ENCODE measurements at places on chromosomes 13 and 19. TPM values are rescaled to one million over a fixed set of nuclear protein-coding genes. Genes with fewer than 3 reads are reported as not detected.

DNA sequence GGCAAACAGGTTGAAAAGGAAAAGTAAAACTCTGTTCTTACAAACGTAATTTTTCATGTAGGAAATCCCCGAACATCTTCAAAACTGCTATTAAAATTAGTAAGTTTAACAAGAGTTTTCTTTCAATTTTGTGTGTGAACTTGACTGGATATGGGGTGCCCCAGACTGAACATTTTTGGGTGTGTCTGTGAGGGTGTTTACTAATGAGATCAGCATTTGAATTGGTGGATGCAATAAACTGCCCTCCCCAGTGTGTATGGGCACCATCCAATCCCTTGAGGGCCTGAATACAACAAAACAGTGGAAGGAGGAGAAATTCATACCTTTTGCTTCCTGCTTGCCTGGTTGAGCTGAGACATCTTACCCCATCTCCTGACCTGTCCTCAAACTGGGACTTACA, 11.8 kb downstream of the HAUS8 start:
- no peak overlapping the region for H3K4me3 ChIP-seq
- no peaks in the 10 kb centered on the region for H3K27me3 ChIP-seq
- peaks cover 31% of the 10 kb centered on the region for H3K36me3 ChIP-seq
- DNase-seq, result no peak

- H3K4me3 ChIP-seq, result no peak overlapping the region
- no peaks in the 10 kb centered on the region for H3K36me3 ChIP-seq
- H3K27ac ChIP-seq, result no peak overlapping the region
- H3K27me3 ChIP-seq, result no peaks in the 10 kb centered on the region
- no peak for DNase-seq
- H3K4me1 ChIP-seq, result 0 out of 2 replicates have a peak, but pooled peaks cover 2% of the 10 kb centered on the region
These were observed 271.1 kb downstream of the KCNRG start for GRCh38 chr13:50286324-50286723.

DNA sequence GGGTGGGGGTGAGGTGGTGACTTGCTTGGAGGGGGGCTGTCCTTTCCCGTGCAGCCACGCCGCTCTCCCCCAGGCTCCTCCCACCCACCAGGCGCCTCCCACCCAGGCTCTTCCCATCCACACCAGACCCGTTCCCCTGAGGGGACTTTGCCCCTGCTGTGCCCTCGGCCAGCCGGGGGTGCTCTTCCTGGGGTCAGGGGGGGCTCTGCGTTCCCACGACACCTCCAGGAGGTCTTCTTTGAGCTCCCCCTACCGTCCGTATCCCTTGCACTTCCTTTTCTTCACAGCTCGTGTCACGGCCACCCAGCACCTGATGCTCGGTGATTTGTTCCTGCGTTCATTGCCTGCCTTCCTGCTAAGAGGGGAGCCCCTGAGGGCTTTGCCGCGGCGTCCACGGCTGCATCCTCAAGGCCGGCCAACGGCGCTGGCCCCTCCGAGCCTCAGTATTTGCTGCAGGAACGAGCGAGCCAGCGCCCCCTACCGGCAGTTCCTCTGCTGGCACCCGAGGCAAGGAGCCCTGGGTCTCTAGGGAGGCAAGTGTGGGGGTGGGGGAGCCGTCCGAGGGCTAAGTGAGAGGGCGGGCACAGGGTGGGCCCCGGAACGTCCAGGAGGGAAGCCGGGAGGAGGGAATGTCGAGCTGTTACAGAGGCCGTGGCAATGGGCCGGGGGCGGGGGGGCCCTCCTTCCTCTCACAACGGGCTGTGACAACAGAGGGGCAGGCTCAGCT, 11.8 kb downstream of the LRRC4B start:
- no peaks in the 10 kb centered on the region for H3K36me3 ChIP-seq
- H3K27ac ChIP-seq, result no peak overlapping the region
- H3K27me3 ChIP-seq, result no peaks in the 10 kb centered on the region
- H3K4me3 ChIP-seq, result peak overlapping the region; percentile 99
- H3K4me1 ChIP-seq, result no peaks in the 10 kb centered on the region

DNA sequence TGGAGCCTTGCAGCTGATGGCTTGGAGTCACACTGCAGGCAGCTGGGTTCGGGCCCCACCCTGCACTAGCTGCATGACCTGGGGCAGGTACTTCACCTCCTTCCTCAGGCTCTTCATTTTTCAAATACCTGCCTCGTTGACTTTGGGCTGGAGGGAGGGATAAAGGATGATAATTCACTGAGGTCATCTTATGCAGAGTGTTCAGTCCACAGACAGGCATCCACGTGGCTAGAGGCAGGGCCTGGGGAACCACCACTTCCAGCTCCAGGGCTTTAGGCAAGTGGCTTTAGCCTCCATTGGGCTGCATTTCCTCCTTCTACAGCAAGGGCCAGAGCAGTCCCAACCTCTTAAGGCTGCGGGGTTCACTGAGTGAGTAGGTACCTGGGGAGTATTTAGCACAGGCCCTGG, 84.8 kb downstream of the SIPA1L3 start:
- no peak overlapping the region for H3K4me3 ChIP-seq
- DNase-seq, result no peak
- H3K4me1 ChIP-seq, result peaks cover 16% of the 10 kb centered on the region

GRCh38 chr19:41554907-41555306, 21.1 kb upstream of the CEACAM21 start:
- no peak for DNase-seq
- H3K27ac ChIP-seq, result no peak overlapping the region
- no peaks in the 10 kb centered on the region for H3K27me3 ChIP-seq
- no peak overlapping the region for H3K4me3 ChIP-seq
- H3K36me3 ChIP-seq, result peaks cover 3% of the 10 kb centered on the region
- no peaks in the 10 kb centered on the region for H3K4me1 ChIP-seq

GRCh38 chr13:79681069-79681468, 200.1 kb downstream of the NDFIP2 start:
- H3K4me3 ChIP-seq, result no peak overlapping the region
- no peak overlapping the region for H3K27ac ChIP-seq
- peaks cover 5% of the 10 kb centered on the region for H3K36me3 ChIP-seq
- no peak for DNase-seq

- no peak overlapping the region for H3K4me3 ChIP-seq
- peaks cover 3% of the 10 kb centered on the region for H3K4me1 ChIP-seq
- peaks cover 2% of the 10 kb centered on the region for H3K36me3 ChIP-seq
- DNase-seq, result no peak
- H3K27ac ChIP-seq, result no peak overlapping the region
- no peaks in the 10 kb centered on the region for H3K27me3 ChIP-seq
These were observed 413.1 kb downstream of the KCNRG start for GRCh38 chr13:50428183-50428877.

DNA sequence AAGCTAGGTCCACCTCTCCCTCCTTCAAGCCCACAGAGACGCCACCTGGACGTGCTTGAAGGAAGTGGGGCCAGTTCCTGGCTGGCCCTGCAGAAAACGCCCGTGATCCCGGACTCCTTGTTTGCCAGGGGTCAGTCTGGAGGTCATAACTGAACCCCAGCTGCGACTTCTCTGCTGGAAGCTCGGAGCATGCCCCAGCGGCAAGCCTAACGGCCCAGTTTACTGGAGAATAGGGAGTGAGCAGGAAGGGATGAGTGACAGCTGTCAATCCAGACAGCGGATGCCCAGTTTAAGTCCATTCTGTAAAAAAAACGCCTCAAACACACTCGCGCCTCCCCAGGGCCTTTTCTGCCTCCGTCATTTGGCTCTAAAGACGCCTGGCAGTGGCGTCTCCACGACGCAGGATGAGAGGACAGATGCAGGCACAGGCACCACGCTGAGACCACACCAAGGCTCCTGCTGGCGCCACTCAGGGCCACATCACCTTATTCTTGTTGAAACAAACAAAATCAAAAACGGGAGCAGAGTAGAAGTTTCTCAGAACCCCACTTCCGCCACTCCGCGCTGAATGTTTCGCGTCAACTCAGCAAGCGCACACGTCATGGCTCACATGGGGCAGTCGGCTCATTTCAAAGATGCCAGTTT, 57.6 kb downstream of the RASA3 start:
- H3K4me3 ChIP-seq, result no peak overlapping the region
- no peaks in the 10 kb centered on the region for H3K4me1 ChIP-seq
- no peaks in the 10 kb centered on the region for H3K27me3 ChIP-seq
- no peak overlapping the region for H3K27ac ChIP-seq
- no peak for DNase-seq

DNA sequence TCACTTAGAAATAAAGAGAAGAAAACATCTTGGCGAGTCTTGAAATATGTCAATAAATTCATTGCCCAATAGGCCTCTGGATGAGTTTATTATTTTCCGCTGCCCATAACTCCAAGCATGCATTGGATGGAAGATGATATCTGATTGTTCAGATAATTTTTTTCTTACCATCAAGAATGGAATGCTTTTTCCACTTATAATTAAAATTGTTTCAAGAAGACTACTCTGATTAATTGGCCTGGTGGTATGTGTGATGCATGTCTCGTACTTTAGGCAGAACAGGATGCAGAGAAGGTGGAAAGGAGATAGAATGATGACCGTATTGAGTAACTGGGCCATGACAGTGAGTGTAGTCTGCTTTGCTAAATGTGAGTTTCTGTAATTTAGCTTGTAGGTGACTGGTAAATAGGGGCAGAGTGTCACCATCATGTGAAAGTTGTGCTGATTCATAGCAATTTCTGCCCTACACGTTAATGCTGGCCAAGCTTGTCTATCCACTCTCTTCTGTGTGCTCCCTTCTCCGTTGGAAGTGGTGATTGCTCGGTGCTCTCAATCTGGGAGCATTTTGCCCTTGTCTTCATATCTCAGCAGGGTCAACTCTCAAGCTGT, 13.5 kb upstream of the SPATA13 start:
- no peaks in the 10 kb centered on the region for H3K36me3 ChIP-seq
- H3K4me1 ChIP-seq, result peaks cover 10% of the 10 kb centered on the region
- no peak for DNase-seq
- H3K27me3 ChIP-seq, result no peaks in the 10 kb centered on the region
- H3K4me3 ChIP-seq, result no peak overlapping the region

DNA sequence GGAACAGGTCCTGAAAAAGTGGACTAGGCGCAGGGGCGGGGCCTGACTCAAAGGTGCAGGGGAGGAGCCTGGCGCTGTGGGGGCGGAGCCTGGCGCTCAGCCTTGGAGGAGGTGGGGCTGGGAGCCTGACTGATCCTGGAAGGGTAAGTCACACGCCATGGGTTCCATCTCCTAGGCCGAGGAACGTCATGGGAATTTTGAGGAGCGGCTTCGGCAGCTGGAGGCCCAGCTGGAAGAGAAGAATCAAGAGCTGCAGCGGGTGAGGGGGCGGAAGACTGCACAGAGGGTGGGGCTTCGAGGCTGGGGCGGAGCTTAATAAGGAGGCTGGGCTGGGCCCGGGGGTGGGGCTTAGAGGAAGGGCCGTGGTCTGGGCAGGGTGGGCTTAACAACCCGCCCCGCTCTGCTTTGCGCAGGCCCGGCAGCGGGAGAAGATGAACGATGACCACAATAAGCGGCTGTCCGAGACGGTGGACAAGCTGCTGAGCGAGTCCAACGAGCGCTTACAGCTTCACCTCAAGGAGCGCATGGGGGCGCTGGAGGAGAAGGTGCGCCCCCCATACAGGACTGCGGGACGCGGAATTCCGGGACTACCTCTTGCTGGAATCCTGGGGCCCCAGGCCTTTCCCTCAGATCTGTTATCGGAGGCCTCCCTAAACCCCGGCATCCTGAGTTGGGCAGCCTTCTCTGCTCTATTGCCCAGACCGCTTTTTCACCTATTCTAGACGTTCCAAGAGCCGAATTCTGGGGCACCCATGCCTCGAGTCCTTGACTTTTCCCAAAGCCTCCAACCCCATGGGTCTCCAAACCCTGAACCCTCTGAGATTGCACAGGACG, 14.5 kb downstream of the PPFIA3 start:
- H3K27ac ChIP-seq, result no peak overlapping the region
- DNase-seq, result peak; percentile 90
- peaks cover 1% of the 10 kb centered on the region for H3K4me1 ChIP-seq

KIR3DL1 gene
- total RNA-seq, result not detected

LHFPL6 gene
- 3.9 TPM for total RNA-seq

ZNF576 gene
- total RNA-seq, result 16.3 TPM

CBARP gene
- 25.6 TPM for total RNA-seq

MYBPC2 gene
- 4.9 TPM for total RNA-seq

BCAM gene
- total RNA-seq, result 78.5 TPM
